NCI-H1105 (cell line): ENCODE measurements at places on chromosomes 13 and 19.
A peak's percentile ranks its signal among the peaks of the same experiment; 100 is the strongest.

- no peak for DNase-seq
Measured at GRCh38 chr13:42544246-42544926, 29.6 kb upstream of the TNFSF11 start.

- DNase-seq: no peak
Measured at GRCh38 chr13:113883314-113883811, 19.5 kb upstream of the GAS6 start.

DNA sequence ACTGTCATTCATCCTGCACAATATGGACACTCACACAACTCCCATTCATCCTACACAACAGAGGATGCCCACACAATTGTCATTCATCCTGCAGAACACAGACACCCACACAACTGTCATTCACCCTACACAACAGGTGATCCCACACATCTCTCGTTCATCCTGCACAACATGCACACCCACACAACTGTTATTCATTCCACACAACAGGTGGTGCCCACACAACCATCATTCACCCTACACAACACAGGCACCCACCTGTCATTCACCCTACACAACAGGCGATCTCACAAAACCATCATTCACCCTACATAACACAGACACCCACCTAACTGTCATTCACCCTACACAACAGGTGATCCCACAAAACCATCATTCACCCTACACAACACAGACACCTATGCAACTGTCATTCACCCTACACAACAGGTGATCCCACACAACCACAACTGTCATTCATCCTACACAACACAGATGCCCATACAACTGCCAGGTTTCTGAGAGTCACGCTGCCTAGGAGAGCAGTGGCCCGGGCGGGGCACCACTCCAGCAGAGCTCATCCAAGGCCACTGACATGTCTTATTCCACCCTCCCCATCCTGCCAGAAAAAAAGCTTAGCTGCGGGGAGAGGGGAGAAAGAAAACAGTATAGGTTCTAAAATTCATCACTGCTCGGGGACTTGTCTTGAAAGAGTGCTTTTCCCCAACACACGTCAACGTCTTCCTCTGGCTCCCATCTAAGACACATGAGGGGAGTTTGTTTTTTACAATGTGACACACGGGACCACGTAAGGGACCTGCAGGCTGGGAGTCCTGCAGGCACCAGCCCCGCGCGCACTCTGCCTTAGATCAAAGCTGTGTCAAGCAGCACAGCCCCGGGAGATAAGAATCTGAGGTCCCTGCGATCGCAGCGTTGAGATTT, 44.0 kb downstream of the KLF2 start:
- DNase-seq: no peak

- no peak for DNase-seq
Measured at GRCh38 chr13:106184790-106185189, 350.7 kb downstream of the EFNB2 start.

GRCh38 chr19:18520848-18521691, 800 bp downstream of the ELL start:
- no peak for DNase-seq

- no peak for DNase-seq
Measured at GRCh38 chr13:81492449-81492848, 1151.5 kb upstream of the SPRY2 start.

DNA sequence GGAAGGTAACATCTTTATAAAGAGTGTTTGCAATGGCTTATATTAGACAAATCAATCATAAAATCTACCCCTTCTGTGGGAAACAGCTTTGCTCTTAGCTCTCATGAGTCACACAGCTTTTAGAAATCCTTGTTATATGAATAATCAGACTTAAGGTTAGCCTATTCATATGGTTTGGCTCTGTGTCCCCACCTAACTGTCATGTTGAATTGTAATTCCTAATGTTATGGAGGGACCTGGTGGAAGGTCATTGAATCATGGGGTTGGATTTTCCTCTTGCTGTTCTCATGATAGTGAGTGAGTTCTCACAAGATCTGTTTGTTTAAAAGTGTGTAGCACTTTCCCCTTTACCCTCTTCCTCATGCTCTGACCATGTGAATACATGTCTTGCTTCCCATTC, 704.2 kb upstream of the KLHL1 start:
- DNase-seq: no peak

GRCh38 chr19:14411938-14412245, 7.2 kb downstream of the DDX39A start:
- no peak for DNase-seq

GRCh38 chr13:84994582-84994981, 804.6 kb downstream of the SLITRK6 start:
- DNase-seq: no peak

DNA sequence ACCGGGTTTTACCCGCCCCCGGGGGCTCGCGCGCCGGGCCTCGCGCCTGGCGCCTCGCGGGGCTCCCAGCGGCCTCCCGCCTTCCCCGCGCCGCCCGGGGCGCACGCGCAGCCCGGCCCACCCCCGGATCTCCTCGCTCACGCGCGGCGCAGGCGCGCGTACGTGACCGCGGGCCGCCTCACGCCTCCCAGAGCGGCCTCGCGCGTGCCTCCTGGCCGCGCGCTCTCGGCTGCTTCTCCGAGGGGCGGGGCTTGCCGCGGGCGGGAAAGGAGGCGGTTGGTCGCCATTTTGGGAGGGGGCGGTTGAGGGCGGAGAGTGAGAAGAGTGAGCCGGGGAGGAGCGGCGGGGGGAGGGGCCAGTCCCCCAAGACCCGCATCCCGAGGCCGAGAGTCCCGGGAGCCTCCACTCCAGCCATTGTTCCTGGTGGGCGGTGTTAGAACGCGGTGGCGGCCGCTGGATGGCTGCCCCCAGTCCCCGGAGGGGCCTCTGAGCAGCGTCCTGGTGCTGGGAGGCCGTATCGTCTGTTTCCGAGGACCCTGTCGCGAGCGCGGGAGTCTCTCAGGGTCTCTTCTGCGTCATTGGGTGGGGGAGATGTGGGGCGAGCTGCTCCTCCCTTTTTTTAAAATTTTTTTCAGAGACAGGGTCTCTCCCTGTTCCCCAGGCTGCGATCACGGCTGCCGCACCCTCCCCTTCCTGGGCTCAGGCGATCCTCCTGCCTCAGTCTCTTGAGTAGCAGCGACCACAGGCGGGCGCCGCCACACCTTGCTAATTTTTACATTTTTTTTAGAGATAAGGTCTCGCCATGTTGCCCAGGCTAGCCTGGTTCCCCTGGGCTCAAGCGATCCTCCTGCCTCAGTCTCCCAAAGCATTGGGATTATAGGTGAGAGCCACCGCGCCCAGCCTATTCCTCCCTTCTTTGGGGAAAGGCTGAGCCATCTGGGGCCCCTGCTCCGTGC, at the start of gene ZNF541:
Gene ZNF541 (minus strand): TSS at position 78 of the 956 bp plus-strand sequence. CDS start 17,292 bp downstream, outside the sequence.
- DNase-seq: no peak

DNA sequence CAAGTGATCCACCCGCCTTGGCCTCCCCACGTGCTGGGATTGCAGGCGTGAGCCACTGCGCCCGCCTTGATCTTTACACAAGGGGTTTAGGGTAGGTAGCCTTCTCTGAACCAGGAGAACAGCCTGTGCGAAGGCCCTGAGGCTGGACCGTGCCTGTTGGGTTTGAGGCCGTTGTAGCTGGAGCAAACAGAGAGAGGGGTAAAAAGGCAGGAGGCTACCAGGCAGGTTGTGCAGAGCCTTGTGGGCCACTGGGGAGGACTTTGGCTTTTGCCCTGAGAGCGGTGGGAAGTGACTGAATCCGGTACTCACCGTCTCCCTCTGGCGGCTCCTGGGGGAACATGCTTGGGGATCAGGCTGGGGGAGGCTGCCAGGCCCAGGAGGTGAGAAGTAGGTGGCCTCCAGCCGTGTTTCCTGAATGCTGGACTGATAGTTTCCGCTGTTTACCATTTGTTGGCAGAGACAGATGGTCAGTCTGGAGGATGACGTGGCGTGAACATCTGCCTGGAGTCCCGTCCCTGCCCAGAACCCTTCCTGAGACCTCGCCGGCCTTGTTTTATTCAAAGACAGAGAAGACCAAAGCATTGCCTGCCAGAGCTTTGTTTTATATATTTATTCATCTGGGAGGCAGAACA, 24.6 kb downstream of the SPC24 start:
- DNase-seq: peak; percentile 50

- DNase-seq: no peak
Measured at GRCh38 chr13:60230593-60230992, 66.9 kb upstream of the DIAPH3 start.

GRCh38 chr19:46186717-46187101, 38.7 kb downstream of the IGFL2 start:
- DNase-seq: no peak

GRCh38 chr13:51921790-51922740, 60.3 kb downstream of the CCDC70 start:
- no peak for DNase-seq

DNA sequence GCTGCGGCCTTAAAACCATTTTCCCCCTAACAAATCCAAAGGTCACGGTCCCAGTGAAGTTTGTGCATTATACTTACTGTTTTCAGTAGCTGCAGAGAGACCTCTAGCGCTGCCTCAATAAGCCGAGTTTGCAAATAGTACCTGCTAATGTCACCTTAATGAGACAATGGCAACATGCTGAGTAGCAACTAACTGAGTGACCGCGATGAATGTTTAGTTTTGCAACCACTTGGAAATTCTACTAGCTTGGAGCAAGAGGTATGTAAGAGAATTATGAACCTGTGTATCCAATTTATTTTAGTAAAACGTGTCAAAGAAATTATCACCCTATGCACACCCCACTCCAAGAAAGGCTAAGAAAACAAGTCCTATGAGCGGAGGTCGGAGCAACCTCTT, 1.2 kb downstream of the KPNA3 start:
- DNase-seq: no peak

GRCh38 chr19:2770055-2771013, 12.7 kb downstream of the SGTA start:
- no peak for DNase-seq

DNA sequence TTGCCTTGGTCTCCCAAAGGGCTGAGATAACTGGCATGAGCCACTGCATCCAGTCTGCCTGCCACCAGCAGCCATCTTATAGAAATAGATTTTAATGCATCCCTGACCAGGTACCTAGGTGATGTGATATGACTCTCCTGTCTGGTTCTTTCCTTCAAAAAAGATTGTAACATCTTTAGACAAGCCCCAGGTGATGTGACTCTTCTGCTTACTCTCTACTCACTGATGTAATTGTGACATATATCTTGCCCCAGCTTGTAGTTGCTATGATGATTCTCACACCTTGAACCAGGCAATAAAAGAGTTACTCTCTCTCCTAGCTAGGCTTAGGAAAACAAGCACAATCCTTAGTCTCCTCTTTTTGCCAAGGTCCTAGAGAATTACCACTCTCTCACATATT, 30.6 kb upstream of the ZNF681 start:
- DNase-seq: no peak

GRCh38 chr13:31073859-31074718, 87.6 kb downstream of the HSPH1 start:
- no peak for DNase-seq

GRCh38 chr13:76293346-76293745, 592.9 kb downstream of the KCTD12 start:
- DNase-seq: no peak

DNA sequence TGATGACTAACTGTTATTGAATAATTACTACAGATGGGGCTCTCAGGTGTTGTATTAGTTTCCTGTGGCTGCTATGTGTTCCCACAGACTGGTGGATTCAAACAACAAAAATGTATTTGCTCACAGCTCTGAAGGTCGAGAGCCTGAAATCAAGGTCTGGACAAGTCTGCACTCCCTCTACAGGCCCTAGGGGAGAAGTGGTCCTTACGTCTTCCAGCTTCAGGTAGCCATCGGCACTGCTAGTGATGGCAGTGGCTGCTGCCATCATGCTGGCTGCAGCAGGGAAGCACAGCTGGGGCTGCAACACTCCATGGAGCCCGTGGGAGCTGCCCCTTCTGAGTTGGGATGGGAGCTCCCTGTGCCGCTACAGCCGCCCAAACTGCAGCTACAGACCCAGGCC, 1.9 kb downstream of the TEX26 start:
- DNase-seq: no peak

DNA sequence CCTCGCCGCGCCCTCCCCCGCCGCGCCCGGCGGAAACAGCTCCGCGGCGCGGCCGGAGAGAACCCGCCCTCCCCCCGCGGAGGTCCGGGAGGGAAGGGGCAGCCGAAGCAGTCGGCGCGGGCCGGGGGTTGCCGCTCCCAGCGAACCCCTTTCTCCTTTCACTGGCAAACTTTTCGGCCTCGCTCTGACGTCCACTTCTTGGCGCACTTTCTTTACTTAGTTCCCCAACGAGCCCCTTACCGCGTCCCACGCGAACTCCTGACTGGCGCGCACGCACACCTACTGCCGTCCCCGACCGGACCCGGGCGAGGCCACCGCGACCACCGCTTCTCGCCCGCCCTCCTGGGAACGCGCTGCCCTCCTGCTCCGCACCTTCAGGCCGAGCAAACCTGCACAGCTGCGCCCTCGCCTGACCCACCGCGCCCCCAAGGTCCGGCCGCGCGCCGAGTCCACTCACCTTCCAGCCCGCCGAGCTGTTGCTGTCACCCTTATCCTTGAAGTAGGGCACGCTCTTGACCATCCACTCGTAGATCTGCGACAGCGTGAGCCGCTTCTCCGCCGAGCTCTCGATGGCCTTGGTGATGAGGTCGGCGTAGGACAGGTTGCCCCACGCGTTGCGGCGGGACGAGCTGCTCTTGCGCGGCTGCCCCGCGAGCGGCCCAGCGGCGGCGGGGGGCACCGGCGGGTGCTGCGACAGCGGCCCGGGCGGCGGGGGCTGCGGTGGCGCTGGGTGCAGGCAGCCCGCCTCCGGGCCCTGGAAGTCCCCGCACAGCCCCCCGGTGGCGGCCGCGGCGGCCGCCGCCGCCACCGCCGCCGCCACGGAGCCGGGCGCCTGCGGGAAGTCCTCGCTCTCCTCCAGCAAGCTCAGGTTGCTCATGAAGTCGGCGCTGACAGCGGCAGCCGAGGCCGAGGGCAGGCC, 1.1 kb downstream of the FOXO1 start:
- DNase-seq: peak; percentile 29

- DNase-seq: no peak
Measured at GRCh38 chr19:40419066-40419612, 6.0 kb upstream of the PRX start.

- no peak for DNase-seq
Measured at GRCh38 chr19:8045872-8046568, 6.5 kb upstream of the CCL25 start.

GRCh38 chr13:101915331-101915730, 462.9 kb downstream of the ITGBL1 start:
- peak; percentile 22 for DNase-seq

- DNase-seq: no peak
Measured at GRCh38 chr13:98309569-98310335, 132.7 kb upstream of the RNF113B start.

DNA sequence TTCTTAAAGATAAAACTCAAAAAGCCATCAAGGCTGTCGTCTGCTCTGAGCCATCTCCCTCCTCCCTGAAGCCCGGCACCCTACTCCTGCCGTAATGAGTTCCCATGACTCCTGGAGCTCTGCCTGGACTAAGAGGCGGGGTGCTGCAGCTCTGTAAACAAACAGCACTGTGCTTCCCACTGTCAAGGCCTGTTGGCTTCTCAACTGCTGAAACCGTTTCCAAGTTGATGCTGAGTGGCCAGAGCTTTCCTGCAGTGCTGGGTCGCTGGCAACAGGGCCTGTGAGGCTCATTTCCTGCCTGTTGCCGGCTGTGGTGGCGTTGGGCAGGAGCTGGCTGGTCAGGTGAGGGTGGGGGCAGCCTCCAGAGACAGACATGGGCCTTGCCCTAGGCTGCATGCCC, 26.7 kb upstream of the ISYNA1 start:
- peak; percentile 74 for DNase-seq
